SK-N-MC (cell line): ENCODE measurements at places on chromosomes 6 and 20.
A peak's percentile ranks its signal among the peaks of the same experiment; 100 is the strongest.

DNA sequence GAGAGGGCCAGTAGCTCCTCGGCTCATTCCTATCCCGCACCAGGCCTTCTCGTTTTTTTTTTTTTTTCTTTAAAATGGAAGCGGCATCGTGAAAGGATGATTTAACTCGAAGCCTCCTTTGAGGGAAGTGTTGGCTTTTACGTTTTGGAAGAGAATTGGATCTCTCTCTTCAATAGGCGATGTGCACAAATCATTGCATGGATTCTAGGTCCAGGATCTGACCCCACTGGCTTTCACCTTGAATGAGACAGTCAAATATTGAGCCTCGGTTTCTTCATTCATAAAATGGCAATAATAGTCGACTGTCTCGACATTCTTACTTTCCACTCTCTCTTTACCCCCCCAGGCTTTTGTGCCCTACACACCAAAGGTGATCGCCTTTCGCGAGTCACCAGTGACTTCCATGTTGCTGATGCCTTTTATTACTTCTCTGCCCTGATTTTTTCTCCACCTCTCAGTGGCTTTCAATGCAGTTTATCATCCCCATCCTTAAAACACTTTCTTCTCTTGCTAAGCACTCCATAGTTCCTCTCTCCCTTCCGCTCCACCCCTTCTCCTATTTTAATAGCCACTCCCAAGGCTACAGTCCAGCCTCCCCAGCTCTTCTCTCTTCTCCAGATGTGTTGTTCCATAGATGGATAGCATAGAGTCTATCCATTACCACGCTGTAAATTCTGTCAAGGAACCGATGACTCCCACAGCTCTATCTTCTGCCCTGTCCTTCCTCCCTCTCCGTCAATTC lies 473 bp upstream of the DTNBP1 start:
- DNase-seq, result no peak

DNA sequence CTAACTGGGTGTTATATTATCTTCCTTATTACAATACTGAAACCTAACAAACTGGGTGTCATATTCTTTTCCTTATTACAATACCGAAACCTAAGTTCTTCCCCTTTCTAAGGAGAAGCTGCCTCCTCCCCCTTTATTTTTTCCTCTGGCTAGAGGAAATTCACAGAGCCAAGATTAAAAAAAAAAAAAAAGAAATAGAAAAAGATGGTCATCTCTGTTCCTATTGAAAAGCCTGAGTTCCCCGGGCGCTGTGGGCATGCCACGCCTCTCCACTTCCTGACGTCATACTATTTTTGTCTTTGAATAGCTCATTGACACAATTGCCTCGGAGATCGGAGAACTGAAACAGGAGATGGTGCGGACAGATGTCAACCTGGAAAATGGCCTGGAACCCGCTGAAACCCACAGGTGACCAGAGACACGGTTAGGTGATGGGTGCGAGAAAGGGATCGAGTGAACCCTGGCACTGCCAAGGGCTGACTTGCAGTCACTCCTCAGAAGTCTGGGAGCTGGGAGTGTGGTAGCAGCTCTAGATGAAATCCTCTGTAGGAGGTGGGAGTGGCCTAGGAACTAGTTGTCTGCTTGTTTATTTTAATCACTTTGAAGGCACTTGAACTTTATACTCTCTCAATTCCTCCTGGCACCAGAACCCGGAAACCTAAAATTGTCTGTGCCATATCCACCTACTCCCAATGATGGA lies 82.2 kb upstream of the NAA20 start:
- DNase-seq, result peak; percentile 24

DNA sequence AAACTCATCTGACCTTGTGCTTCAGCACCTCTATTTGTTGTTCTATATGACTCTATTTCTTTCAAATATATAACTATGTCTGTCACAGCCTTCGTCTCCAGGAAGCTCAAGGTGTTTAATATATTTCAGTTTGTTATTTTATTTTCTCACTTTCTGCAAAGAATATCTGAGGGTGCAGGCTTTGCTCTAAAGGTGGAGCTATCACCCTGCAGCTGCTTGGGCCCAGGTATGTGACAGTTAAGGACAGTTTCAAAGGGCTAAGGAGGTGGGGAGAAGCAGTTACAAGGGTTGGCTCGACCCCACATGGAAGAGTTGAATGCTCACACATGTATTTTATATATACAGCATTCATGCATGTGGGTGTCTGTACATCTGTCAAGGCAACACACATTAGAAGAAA lies 405.6 kb downstream of the BTBD9 start:
- DNase-seq, result no peak

DNA sequence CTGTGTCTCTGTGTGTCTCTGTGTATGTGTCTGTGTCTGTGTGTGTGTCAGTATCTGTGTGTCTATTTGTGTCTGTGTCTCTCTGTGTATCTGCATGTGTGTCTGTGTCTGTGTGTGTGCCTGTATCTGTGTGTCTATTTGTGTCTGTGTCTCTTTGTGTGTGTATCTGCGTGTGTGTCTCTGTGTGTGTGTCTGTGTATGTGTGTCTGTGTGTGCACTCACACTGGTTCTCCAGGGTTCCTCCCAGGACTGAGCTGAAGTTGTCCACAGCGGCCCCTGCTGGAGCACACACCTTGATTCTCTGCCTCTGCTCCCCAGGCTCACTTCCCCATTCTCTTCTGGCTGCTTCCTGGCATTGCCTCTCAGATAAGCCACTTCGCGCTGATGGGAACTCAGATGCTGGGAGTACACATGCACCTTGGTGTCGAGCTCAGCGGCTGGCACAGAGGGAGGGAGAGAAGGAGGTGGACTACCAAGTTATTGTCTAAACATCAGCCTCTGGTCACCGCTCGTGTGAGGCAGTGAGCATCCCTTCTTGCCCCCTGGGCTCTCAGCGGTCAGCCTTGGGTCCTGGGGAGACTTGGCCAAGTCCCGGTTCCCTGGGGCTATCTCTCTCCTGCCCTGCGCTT lies 104.9 kb upstream of the NXT1 start:
- no peak for DNase-seq

DNA sequence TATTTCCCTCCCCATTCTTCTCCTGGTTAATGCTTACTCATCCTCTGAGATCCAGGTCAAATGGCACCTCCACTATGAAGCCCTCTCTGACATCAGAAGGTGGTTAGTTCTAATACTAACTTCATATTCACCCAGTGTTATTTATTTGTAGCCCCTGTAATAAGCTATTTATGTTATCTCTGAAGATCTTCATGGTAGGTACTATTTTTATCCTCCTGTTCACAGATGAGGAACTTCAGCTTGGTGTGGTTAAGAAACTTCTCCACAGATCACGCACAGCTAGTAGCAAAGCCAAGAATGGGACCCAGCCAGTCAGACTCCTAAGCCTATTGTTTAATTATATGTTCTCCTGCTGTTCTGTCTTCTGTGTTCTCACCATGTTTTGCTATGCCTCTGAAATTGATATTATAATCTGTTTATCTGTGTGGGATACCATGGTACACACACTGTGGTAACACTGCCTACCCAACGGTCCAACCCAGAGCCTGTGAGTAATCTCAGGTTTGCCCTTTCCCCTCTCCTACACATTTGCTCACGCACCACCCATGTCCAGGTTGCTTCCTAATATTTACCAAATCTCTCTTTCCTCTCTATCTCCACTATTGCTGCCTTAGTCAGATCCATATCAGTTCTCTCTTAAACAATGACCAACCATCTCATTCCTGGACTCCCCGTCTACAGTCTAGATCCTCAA lies 98.4 kb downstream of the IPCEF1 start:
- no peak for DNase-seq
